Ureter (tissue), 1 donor: ENCODE measurements at places on chromosomes 3 and 15.

DNA sequence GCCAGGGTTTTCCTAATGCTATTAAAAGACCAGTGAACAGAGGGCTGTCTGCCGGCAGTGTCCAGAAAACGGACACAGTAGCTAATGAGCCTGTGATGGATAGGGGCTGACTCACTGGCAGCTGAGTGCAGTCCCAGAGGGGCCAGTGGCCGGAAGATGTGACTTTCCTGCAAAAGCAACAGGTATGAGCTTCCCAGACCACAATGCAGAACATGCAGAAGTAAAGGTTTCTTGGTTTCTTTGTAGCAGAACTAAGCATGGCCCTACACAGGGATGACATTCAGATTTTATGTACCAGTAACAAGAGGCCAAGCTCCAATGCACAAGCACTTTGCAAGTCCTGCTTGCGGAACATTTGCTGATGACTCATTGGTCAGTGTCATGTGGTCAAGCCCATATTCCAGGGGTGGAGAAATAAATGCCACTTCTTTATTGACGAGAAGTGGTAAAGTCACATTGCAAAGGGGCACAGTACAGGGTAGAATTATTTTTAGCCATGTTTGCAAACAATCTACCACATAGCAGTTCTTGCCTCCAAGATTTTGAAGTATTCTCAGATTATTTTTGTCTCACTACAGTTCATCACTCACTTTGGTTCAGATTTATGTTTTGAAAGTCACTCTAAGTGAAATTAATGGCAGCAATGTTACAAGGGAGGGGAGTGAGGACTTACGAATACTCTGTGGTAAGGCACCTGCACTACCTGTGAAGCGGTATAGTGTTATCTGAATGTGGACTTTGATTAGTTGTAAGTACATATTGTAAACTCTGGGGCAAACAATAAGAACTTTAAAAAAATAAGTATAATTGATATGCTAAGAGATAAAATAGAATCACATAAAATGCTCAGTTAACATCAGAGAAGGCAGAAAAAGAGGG lies 263.3 kb downstream of the ABHD5 start:
- no peak for DNase-seq

DNA sequence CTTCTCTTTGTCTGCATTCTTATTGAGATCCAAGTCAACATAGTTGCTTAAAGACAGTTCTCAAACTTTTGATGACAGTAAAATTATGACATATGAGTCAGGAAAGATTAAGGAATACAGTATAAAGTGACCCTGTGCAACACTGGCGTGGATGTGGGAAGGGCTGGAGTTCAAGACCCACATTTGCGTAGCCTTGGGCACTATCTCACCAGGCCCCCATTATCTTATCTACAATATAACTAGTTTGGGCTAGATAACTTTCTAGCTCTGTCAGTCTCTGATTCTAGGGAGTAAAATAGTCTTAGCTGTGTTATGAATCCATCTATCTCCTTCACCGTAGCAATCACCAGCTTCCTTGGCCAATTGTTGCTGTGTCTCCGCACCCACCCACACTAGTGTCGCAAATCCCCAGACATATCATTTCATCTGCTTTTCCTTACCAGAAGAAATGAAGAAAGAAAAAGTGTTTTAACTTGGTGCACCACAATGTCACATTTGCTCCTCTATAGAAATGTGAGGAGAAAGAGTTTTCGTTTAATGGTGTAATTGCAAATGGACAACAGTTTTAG lies 14.9 kb upstream of the TM4SF4 start:
- no peak for DNase-seq

DNA sequence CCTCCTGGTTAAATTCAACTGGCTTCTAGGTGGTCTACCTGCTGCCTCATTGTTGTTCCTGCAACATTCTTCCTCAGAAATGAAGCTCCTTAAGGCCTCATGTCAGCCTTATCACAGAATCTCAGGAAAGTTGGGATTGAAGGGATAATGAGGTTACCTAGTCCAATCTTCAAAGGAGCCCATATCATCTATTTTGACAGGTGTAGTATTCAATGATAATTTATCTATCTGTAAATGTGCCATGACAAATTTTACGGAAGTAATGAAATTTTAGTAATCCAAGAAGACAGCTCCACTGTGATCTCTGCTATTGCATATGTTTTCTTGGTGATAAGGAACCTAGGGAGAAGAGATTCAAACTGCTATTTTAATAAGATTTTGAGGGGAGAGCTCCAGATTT lies 973.8 kb downstream of the ROBO2 start:
- no peak for DNase-seq

- DNase-seq = no peak
Measured at GRCh38 chr3:184846496-184846895, 34.5 kb downstream of the VPS8 start.

GRCh38 chr3:23052208-23052607 lies 150.9 kb upstream of the UBE2E2 start:
- DNase-seq = no peak

DNA sequence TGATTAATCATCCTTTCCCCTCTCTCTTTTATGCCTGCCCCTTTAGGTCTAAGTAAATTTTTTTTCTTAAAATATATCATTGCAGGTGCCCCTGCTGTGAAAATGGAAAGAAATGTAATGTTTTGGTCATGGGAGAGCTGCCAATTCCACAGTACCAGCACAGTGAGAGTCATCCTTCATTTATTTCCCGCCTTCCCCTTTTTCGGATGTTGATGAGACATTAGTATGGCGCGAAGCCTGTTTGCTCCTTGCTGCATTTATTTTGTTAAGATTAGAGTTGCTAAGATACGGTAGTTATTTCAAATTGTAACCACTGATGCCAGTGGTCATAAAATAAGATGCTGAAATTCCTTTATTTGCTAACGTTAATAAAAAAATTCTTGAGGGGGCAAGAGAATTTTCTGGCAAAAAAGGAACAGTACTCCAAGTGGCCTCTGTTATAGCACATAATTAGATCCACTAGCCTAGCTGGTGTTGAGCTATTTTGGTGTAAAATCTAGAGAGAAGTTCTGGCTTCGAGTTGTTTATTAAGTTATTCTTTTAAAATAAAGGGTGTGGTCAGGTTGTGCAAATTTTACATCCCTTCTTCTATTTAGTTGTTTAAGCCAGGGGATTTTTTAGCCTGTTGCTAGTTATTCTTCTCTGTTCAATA lies 62.8 kb downstream of the MDFIC2 start:
- DNase-seq = no peak

GRCh38 chr15:33754242-33754641 lies 214.1 kb upstream of the CHRM5 start:
- DNase-seq = no peak

- DNase-seq = no peak
Measured at GRCh38 chr3:195208183-195208582, 62.8 kb downstream of the XXYLT1 start.

DNA sequence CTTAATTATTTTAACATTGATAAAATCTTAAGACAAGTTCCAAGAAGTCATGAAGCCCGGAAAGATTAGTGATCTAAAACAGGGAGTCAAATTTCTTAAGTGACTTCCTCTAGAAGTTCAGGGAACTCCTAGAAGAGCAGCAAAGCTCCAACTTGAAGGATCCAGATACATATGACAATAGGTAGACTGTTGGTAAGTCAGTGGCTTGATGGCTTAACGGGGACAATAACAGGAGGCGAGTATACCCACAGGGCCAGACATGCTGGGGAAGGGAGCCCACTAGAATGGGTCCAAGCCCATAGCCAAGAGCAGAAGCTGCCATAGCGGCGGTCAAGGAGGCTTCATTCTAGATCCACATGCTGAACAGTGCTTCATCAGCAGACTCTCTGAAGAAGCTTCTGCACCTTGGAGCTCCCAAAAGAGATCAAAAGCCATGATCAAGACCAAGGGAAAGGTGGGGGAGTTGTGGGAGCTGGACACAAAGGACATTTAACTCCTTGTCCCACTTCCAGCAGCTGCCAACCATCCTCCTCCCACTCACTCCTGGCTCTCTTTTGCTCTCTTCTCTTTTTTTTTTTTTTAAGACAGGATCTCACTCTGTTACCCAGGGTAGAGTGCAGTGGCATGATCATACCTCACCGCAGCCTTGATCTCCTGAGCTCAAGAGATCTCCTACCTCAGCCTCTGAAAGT lies 10.2 kb upstream of the CA12 start:
- no peak for DNase-seq

DNA sequence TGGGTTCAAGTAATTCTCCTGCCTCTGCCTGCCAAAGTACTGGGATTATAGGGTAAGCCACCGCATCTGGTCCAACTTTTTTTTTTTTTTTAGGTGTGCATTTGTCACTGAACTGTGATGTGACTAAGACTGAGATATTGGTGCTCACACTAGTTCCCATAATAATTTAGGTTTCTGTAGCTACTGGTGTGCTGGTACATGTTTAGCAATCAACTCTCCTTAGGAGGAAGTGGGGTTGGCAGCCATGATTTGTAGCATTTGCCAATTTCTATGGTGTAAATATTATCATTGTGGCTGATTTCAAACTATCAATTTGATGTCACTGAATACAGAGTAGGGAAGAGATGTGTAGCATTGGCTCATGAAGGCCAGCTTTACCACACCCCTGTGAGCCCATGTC lies 372.7 kb downstream of the EDEM1 start:
- no peak for DNase-seq

DNA sequence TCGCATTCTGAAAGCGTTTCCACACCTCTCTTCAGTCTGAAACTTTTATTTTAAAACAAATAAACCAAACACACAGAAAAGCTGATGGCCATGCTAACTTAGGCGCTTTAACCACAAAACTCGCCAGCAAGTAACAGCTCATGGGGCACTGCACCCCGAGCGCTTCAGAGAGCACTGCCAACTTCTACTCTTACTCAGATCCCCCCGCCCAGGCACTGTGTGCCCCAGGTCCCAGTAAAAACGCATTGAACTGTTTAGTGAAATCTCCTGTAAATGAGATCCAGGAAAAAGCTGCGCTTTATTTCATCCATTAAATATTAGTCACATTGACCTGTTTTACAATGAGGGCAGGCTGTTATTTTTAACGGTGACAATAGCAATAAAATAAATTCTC lies 99.7 kb downstream of the LRIG1 start:
- DNase-seq = no peak

DNA sequence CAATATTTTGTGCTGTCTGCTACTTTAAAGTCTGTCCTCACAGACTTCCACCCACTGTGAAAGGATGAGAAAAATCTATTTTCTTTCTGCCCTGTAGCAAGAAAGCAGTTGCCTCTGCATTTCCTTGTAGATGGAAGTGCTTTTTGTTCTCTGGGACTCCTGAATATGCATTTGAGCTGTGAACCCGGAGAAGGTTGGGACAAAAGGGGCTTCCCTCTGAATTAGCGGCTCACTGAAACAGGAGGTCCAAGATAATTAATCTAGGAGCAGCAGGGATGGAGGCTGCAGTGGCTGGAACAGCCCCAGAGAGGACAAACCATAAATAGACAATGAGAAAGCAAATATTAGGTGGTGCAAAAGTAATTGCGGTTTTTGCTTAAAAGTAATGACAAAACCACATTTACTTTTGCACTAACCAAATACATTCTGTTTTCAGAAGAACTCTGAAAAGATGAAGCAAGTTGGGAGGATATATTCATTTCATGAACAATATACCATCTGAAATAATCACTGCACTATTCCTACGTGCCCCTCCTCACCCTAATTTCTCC lies 143.4 kb upstream of the KBTBD8 start:
- no peak for DNase-seq

DNA sequence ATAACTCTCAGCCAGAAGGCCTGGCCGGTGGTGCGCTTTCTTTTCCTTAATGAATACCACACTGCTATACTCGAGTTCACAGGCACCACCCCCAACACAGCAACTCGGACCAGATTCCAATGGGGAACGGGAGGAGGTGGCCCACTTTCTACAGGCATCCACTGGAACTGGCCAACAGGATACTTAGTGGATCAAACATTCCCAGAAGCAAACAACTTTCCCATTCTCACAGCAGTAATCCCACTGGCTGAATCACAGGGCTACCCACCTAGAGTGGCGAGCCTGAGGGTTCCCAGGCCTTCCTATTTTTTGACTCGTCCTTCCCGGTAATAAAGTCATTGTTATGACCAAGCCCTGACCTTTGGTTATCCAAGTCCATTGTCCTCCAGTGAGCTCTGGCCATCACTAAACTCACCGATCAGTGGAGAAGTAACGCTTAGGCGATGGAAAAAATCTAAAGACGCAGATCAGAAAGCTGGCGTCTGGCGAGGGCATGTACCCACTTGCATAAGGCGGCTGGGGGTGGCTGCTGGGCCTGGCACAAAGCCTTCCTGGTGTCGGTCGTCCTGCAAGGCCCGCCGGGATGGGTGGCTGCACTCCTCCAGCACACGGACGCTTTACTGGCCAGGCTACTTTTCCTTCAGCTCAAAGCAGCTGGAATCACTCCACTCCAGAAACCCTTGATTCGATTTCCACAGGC lies 1.2 kb downstream of the EOGT start:
- DNase-seq = peak; percentile 81

- DNase-seq = no peak
Measured at GRCh38 chr3:185317674-185318073, 45.3 kb upstream of the MAP3K13 start.

GRCh38 chr3:44981220-44981619 lies 5.2 kb downstream of the EXOSC7 start:
- DNase-seq = no peak

DNA sequence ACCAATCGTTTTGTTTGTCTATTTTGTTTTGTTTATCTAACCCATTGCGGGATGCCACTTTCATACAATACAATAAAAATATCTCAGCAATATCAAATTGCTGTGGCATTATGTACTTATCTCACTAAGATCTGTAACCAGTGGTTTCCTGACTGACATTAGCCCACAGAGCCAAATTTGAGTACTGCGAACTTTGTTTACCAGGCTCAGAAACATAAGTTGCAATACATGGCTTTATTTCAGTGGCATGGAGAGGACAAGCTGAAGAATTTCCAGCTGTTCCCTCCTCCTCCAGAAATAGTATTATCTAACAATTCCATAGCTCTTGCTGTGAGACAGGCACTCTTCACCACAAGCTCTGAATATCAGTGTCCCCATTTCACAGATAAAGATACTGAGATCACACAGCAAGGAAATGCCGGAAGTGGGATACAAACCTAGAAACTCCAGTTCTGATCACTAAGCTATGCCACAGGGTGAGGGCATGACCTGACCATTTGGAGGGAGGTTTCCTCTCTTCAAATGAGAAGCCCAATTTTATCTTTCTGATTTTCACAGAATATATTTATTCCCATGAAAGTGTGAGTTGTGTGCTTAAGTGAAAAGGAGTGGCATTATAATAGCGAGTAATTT lies 469.9 kb upstream of the CBLB start:
- DNase-seq = no peak

DNA sequence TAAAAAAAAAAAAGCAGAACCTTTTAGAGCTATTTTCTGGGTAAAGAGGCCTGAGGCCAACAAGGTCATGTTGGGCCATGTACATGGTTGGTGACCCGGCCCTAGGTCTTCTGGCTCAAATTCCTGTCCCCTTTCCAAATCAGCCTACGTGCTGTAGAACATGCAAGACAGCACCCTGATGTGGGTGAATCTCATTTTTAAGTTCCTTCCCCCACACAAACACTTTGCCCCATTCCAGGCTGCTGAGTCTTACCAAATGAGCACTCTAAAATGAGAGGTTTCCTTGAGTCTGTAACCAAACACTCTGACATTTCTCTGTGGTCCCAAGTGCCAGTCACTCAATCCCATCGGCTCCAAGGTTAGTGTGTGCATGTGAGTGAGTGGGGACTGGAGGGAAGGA lies 9.4 kb downstream of the BCL6 start:
- DNase-seq = no peak

GRCh38 chr3:166900866-166901577 lies 479.1 kb downstream of the ZBBX start:
- no peak for DNase-seq

GRCh38 chr3:78426454-78426853 lies 1341.3 kb downstream of the ROBO1 start:
- DNase-seq = no peak

GRCh38 chr15:81940467-81941451 lies 105.1 kb downstream of the MEX3B start:
- DNase-seq = no peak

- no peak for DNase-seq
Measured at GRCh38 chr3:8967553-8967952, 4.3 kb upstream of the RAD18 start.
